ENCODE measurements at places on chromosomes 1 and 21.

DNA sequence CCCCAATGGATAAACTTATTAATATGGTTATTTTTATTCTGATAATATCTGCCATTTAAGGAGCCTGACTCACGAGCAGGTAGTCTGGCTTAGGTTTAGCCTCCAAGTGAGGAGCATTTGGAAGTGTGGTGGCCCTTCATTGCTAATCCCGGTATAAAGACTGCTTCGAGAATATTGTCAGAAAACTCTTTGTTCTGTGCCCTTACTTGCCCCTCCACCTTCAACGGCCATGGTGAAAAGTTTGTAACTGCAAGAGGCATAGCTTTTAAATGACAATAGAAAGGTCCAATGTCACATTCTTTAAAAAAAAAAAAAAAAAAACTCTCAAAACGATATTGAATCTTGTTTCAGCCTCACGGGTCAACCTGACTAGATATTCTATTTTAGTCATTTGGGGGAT lies 157.4 kb upstream of the PROX1 start:
- no peak for DNase-seq

DNA sequence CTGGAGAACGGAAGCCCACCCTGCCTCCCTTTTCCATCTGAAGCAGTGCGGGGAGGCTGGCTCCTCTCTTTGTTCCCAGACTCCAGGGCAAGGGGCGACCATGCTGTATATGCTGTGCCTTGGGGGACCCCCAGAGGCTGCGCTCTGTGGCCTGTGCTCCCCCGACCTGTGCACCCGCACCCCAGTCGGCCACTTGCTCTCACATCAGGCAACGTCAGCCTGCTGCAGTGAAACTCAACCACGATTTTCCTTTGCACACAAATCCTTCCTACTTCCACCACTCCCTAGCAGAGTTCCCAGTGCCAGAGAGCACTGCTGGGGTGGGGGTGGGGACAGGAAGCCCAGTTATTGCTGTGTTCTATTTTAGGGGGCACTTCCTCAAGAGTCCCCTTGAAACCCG lies 52.5 kb downstream of the SIM2 start:
- DNase-seq: no peak

GRCh38 chr1:16019644-16020277 lies 1.9 kb upstream of the HSPB7 start:
- no peak for DNase-seq

DNA sequence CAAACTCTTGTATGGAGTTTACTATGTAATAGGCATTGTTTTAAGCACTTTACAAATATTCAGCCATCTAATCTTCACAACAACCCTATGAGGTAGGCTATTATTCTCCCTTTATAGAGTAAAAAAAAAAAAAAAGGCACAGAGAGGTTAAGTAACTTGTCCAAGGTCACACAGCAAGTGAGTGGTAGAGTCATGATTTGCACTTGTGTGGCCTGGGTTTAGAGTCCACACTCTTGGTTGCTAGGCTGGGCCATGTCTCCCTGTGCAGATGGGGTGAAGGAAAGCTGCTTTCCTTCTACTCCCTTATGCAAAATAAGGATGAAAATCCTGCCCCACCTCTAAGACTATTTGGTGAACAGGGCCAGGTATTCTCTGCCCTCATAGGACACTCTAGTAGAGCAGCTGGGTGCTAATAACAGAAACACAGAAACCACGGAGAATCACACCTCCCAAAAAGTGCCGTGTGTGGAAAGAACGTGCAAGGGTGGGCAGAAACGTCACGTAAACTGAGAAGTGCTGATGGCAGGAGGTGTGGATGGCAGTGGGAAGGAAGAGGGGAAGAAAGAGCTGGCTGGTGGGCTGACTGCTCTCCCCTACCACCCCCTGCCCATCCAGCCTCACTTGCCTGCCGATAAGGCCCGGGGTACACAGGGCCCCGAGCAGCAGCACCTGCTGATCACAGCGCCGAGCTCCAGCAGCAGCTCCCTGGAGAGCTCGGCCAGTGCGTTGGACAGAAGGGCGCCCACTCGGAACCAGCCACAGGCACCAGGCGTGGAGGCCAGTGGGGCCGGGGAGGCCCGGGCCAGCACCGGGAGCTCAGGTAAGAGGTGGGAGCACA lies 28.3 kb upstream of the VPS13D start:
- no peak for DNase-seq

DNA sequence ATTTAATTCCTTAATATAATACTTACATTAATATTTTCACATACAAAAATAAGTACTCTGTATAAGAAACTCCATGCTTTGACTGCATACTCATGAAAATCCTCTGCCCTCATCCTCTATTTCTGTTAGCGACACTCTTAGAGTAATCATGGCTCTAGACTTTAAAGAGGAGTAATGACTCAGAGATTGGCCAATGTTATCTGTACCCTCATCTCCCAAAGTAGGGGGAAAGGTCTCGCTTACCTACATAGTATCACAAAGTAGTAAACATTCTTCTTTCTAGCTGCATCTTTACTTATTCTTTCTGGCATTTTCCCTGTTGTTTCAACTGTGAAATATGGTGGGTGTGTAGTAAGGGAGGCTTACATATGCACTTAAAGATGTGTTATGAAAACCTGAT lies 29.8 kb upstream of the SPAG17 start:
- no peak for DNase-seq

DNA sequence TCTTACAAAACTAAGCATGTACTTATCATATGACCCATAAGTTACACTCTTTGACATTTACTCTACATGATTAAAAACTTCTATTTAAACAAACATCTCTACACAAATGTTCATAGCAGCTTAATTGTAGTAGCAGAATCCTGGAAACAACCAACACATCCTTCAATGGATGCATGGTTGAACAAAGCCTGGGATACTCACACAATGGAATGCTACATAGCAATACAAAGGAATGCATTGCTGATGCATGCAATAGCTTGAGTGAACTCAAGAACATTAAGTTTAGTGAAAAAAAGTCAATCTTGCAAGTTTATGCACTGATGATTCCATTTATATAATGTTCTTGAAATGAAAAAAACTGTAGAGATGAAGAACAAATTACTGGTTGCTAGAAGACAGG lies 686.9 kb downstream of the LRRIQ3 start:
- DNase-seq: no peak

DNA sequence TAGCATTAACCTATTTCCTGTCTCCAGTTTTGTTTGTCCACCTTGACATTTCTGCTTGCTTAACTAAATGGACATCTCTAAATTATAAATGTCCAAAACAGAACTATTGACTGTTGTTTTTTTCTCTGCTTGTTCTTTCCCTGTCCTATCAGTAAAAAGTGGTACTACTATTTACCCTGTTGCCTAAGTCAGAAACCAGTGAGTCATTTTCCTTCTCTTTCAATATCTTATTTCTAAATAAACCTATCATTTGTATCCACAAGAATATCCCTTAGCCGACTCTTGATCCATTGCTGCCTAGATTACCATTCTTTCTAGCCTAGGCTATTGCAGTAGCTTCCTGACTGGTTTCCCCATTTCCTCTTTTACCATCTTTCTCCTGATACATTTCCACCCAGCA lies 22.5 kb downstream of the MIER1 start:
- no peak for DNase-seq

GRCh38 chr1:221093903-221094791 lies 214.9 kb downstream of the HLX start:
- no peak for DNase-seq

DNA sequence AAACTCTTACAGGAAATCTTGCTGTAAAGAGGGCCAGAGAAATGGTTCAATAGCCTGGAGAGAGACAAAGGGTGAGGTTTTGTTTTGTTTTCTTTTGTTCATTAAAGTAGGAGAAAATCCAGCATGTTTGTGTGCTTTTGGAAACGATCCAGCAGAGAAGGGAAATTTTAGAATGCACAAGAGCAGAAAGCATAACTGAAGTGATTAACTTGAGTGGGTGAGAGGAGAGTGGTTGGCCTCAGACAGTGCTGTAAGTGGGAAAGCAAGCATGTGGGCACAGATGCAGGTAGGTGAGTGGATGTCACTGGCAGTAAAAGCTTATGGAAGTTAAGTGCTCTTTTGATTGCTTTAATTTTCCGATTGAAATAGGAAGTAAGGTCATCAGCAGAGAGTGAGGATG lies 50.2 kb downstream of the EEIG2 start:
- DNase-seq: peak; percentile 81

DNA sequence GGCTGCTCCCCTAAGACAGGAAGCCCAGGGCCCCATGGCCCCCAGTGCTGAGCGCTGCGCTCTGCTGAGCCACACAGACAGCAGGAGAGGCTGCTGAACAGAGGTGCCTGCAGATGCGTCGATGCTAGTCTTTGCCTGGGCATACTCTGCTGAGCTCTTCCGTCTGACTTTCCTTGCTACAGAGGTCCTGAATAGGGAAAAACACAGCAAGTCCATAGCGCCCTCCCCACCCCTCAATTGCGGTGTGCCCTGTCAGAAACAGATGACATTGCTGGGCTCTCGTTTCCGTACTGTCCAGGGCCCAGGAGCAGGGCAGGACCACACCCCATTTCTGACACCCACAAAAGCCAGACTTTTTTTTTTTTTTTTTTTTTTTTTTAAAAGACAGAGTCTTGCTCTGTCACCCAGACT lies 252.5 kb downstream of the SDCCAG8 start:
- no peak for DNase-seq

All from NCI-H1417 treated with DMSO at 0.1 percent for 48 hours (cell line).